Germinal center (tissue), 1 donor: ENCODE measurements at places on chromosomes 13 and 19.

- DNase-seq, result no peak
Measured at GRCh38 chr19:18457483-18458331, 19.8 kb upstream of the ISYNA1 start.

- no peak for DNase-seq
Measured at GRCh38 chr13:93522501-93522900, 295.9 kb downstream of the GPC6 start.

DNA sequence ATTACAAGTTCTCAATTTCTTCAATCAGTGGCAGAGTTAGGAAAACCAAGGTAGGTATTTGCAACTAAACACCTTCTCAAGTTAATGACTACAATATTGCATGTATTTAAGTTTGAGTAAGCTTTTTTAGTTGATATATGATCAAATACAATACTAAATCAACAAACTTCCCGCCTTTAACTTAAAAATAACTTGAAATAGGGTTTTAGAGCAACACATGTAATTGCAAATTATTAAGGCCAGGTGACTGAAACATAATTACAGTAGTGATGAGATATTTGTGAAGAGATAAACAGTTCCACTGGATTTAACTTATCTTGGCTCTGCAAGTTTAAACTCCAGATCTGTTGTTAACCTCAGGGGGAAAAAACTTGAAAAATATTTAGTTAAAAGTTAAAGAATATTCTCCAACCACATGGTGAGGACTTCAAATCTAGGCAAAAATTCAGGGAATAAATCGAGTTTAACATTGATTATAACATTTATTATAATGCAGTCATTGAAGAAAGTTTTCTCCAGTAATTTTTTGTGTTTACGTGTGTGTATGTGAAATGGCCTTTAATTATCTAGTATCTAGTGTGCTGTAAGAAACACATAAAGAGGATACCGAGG is 3.6 kb downstream of the DACH1 start:
- no peak for DNase-seq

DNA sequence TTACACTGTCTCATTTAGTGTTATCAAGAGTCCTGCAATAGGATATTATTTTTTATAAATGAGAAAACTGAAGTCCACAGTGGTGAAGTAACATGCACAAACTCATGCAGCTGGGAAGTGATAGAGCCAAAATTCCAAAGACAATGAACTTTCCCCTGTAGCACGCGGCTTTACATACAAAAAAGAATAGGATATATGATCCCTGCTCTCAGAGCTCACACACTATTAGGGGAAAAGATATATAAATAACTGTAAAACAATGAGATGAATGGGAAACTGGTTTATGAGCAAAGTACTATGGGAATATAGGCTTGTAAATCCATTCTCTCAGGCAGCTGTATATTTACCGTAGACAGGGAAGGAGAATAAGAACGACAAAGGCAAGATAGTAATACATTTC is 39.7 kb downstream of the THSD1 start:
- no peak for DNase-seq

GRCh38 chr19:13841086-13841961 is 35.6 kb upstream of the NANOS3 start:
- DNase-seq, result no peak

- no peak for DNase-seq
Measured at GRCh38 chr19:39582442-39582841, 19.9 kb upstream of the LGALS13 start.

DNA sequence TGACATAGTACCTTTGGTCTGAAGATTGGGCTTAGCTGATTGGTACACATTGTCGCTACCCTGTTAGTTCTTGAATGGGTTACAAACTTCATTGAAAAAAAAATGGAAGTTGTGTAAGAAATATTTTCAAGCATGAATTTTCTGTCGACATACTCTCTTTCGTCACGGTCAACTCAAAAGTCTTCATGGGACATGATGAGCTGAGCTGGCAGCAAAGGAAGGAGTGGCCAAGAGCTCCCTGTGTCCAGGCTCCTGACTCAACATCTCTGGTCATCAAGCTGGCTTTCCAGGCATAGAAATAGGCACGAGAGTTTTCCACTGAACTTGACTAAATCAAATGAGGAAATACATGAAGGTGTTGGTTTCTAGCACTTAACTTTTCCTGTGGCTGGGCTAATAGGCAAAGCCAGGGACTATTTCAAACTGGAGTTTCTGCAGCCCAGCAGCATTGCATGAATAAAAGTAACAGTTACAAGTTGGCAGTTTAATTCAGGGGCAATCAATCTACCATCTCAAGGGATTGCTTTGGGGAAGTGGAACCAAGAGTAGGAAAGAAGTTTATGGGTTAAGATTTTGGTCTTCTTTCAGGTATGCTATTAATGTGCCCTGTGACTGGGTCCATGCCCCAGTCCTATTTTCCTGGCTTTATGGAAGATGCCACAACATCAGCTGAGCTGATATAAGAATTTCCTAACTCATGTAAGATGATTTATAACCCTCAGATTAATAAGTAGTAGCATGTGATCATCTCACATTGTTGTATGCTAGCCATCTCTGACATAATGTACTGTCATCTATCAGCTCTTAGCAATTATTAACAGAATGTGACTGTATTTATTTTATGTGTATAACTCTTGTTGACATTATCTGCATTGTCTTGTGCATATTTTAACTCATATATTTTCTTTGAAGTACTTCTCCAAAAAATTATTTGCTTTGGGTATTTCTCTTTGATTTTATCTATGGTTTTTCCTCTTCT is 385.8 kb downstream of the DLEU7 start:
- DNase-seq, result peak; percentile 10

- peak; percentile 45 for DNase-seq
Measured at GRCh38 chr19:51398096-51398704, 7.8 kb upstream of the C19orf84 start.

GRCh38 chr13:65336087-65336749 is 1893.9 kb downstream of the PCDH9 start:
- DNase-seq, result no peak

GRCh38 chr13:72850959-72851677 is 69.2 kb downstream of the PIBF1 start:
- no peak for DNase-seq

DNA sequence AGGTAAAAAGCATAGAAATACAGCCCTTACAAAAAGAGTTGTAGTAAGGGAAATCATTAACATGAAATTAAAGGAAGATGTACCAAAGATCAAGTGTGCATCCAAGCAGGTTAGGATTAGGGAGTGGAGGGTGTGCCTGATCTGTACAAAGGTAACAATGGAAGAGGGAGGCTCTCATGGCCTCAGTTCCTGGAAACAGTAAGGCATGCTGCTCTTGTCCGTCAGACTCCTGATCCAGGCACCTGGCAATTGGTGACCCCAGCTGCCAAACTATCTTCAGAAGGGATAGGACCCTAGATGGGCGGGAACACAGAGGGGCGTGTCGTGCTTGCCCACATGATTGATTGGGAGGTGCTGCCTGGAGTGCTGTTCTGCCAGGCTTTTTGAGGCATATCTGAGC is 4.5 kb downstream of the TEX26 start:
- DNase-seq, result no peak

GRCh38 chr13:114230117-114230516 is 4.6 kb upstream of the CDC16 start:
- DNase-seq, result no peak

- no peak for DNase-seq
Measured at GRCh38 chr13:69331245-69331644, 776.4 kb upstream of the ATXN8OS start.

GRCh38 chr13:26664876-26665275 is 95.7 kb downstream of the GPR12 start:
- no peak for DNase-seq

DNA sequence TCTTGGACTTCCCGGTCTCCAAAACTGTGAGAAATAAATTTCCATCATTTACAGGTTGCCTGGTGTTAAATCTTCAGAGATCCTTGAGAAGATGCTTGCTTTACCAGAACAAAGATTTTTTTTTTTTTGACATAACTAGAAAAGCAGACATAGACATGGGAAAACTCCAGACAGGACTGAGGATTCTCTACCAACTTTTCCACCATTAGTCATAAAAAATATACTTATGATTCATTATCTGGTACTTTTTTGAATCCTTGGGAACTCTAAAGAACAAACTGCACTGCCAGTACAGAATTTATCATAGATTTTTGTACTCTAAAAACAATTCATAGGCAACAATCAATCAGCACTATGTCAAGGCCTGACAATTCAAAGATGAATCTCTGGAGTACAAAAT is 487.6 kb downstream of the EFNB2 start:
- no peak for DNase-seq

DNA sequence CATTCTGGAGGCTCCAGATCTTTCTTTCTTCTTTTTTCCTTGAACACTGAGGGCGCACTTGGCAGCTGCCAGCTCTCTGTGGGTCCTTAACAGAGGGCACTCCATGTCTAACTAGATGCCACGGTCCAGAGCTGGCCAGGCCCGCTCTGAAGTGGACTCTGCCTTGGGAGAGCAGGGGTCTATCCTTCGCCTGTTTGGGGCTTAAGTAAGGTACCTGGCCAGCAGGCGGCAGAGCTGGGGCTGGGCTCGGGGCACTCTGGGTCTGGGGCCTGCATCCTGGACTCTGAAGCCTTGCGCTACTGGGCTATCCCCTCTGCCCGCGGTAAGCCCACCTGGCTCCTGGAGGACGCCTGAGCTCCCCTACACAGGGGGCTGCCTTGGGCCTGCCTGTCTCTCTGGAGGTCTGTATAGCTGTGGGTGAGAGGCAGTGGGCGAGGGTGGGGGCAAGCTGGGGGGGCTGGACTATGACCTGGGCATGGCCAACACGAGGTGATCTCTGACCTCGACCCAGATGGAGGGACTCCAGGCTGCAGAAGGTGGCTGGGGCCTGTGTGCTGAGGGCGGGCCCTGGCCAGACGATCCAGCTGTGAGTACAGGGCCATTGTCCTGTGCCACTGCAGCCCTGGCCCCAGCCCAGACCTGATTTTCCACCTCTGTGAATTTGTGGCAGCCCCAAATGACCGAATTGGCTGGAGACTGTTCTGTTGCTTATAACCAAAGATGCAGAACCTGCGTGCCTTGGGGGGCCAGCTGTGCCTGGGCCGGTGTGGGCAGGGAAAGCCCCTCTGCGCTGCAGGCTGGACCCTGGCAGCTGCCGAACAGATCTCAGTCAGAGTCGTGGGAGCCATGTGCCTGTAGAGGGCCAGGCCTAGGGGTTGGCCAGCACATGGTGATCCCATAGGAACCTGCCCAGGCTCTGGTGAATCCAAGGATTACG is 26.5 kb downstream of the CEBPG start:
- DNase-seq, result no peak

DNA sequence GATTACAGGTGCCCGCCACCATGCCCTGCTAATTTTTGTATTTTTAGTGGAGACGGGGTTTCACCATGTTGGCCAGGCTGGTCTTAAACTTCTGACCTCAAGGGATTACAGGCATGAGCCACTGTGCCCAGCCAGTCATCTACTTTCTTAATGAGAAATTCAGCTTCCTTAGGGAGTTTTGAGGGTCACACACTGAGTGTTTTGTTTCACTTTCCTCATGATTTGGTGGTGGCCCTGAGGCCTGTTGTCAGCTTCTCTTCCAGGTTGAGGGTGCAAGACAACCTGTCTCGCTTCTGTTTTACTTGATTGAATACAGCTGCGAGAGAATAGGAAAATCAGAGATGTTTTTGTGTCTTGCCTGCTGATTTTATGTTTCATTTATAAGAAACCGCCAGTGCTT is 9.9 kb downstream of the FRY start:
- DNase-seq, result peak; percentile 13

- DNase-seq, result no peak
Measured at GRCh38 chr13:44128552-44129001, 245.0 kb upstream of the SERP2 start.

- DNase-seq, result no peak
Measured at GRCh38 chr13:73876323-73876722, 257.9 kb downstream of the KLF12 start.

DNA sequence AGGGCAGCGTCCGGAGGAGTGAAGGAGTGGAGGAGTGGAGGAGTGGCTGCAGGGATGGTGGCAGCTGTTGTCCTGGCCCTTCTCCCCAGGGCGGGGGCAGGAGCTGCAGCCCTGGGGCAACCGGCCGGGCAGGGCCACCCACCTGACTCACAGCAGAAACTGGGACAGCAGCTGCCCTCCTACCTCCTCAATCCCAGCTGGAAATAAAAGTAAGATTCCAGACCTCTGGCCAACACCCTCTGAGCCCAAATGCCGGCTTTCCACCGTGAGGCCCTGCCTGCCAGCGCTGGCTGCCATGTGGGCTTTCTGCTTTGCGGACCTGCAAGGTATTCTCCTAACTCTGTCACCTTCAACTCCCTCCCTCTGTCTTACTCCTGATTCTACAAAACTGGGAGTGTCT is 3.3 kb upstream of the CLPP start:
- DNase-seq, result no peak

- DNase-seq, result no peak
Measured at GRCh38 chr13:25659091-25659795, 287.5 kb downstream of the ATP8A2 start.

GRCh38 chr13:86946734-86947133 is 724.4 kb upstream of the SLITRK5 start:
- DNase-seq, result no peak

DNA sequence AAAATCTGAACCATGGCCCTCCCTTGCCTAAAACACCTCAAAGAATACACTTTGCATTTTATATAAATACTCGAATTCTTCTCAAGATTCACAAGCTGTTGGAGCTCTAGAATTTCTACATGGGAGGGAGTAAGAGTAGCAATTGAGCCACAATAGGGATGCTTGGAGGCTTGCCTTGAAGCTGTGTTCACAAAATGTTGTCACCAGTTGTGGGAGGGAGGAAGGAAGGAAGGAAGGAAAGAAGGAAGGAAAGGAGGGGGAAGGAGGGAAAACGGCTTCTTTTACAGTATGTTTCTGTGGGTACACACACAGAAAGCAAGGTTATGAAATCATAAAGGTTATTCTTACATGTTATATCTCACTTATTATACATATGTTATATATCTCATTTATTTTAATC is 128.6 kb upstream of the PEG3 start:
- DNase-seq, result no peak

DNA sequence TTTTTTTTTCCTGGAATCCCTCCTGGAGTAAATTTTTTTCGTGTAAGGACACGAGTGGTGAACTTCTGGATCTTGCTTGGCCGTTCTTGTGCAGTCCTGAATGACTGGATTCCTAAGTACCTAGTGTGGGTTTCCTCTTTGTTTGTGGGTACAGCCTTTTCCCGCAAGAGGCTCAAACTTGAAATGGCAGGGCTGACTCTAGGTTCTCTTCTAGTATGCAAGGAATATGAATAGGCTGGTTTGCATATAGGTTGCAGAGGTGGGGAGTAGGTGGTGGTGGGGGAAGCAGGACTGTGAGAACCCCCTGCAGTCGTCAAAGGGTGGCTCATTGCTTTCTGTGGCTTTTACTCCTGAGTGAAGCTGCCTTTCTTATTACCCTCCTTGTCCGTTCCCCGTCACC is 13.6 kb downstream of the UBAC2 start:
- peak; percentile 57 for DNase-seq

GRCh38 chr19:52789440-52789839 is 2.8 kb upstream of the ZNF600 start:
- no peak for DNase-seq

GRCh38 chr13:36806102-36806501 is 12.9 kb upstream of the RFXAP start:
- DNase-seq, result peak; percentile 13
